ENCODE measurements at places on chromosomes 1 and 21.
A peak's percentile ranks its signal among the peaks of the same experiment; 100 is the strongest.

GRCh38 chr1:19934336-19934735, 10.9 kb upstream of the PLA2G2E start:
- DNase-seq = no peak

- DNase-seq = peak; percentile 83
Measured at GRCh38 chr1:16055613-16056520, 12.3 kb downstream of the CLCNKB start.

DNA sequence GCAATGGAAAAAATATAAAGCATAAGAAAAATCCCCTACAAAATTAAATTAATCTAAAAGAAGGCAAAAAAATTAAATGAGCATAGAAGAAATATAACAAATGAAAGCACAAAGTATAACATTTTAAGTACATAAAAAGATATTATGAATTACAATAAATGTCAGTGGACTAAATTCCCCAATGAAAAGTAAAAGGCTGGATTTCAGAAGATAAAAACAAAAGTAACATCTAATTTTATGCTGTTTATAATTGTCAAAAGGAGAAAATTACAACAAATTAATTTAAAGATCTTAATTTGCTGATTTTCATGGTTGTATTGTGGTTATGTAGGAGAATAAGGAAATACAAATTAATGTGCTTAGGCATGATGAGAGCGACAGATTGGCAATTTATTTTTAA, 92.8 kb downstream of the NGF start:
- DNase-seq = no peak

DNA sequence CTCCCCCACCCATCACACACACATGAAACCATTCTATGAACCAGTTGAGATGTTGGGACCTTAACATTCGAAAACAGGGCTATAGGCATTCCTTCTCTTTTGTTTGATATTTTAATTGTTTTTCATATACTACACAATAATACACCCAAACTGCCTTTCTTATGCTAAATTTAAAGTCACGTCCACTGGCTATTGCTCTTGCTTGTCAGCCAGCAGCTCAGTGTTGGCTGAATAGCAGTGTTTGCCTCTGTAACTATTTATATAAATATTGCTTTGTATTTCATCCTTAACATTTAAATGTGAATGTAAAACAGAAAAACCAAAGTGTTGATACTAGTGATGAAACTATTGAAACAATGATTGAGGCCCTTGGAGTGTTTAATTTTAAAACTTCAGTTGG, 234.4 kb upstream of the KCNK2 start:
- DNase-seq = no peak
